Diencephalon (tissue), 1 donor: ENCODE measurements at places on chromosomes 4 and X. TPM values are rescaled to one million over a fixed set of nuclear protein-coding genes. Genes with fewer than 3 reads are reported as not detected.

MXRA5 gene
- 3.9 TPM for total RNA-seq

MAGEB10 gene
- total RNA-seq, result not detected

PAGE2B gene
- total RNA-seq, result not detected

ALG13 gene
- 55.6 TPM for total RNA-seq

SHOX gene
- 0.23 TPM for total RNA-seq

PRRG3 gene
- 10.4 TPM for total RNA-seq

GABRB1 gene
- total RNA-seq, result 120 TPM

GABRQ gene
- 5.8 TPM for total RNA-seq

FRAS1 gene
- 47.7 TPM for total RNA-seq
